Stimulated activated CD4-positive, alpha-beta T cell treated with anti-CD3 and anti-CD28 coated beads, Interleukin-4, amount 100 ng/mL, for 4 hours (primary cell): ENCODE measurements at places on chromosomes 1 and 21.

DNA sequence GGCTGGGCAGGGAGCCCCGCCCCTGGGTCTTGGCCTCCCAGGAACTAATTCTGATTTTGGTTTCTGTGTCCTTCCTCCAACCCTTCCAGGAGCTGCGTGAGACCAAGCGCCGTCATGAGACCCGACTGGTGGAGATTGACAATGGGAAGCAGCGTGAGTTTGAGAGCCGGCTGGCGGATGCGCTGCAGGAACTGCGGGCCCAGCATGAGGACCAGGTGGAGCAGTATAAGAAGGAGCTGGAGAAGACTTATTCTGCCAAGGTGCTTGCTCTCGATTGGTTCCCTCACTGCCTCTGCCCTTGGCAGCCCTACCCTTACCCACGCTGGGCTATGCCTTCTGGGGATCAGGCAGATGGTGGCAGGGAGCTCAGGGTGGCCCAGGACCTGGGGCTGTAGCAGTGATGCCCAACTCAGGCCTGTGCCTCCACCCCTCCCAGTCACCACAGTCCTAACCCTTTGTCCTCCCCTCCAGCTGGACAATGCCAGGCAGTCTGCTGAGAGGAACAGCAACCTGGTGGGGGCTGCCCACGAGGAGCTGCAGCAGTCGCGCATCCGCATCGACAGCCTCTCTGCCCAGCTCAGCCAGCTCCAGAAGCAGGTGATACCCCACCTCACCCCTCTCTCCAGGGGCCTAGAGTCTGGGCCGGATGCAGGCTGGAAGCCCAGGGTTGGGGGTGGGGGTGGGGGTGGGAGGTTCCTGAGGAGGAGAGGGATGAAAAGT lies 18.5 kb upstream of the SEMA4A start:
- DNase-seq: no peak

GRCh38 chr1:36123356-36123755 lies 1.7 kb downstream of the COL8A2 start:
- DNase-seq: no peak

- no peak for DNase-seq
Observed at GRCh38 chr1:203858055-203858454, 3.3 kb upstream of the SNRPE start.

DNA sequence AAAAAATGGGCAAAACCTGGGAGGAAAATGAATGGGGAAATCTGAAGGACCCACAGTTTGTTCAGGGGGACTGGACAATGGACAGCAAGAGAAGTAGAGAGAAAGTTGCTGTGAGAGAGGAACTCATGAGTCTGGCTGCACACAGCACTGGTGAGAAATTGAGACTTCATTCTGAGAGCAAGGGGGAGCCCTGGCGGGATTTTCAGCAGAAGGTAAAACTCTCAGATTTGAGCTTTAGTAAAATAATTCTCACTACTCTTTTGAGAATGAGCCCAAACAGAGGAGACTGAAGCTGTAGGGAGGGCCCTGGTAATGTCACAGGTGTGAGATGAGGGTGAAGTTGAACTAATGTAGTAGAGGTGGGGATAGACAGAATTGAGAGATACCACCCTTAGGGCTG lies 438.6 kb downstream of the OMA1 start:
- no peak for DNase-seq

DNA sequence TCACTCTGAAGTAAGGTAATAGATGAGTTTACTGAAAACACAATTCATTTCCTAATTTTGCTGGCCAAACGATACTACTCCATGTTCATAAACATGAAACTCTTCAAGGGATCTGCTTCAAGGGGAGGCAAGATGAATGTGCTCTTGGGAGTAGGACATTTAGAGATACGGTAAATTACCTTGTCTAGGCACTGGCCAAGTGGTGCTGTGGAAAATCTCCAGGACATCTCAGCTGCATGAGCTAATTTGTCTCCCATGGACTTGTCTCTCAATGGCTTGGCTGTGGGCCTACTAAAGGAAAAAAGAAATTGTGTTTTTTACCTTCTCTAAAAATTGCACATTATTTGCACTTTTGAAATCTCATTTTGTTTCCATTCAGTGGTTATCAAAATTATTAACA lies 780.6 kb downstream of the LTN1 start:
- DNase-seq: no peak

DNA sequence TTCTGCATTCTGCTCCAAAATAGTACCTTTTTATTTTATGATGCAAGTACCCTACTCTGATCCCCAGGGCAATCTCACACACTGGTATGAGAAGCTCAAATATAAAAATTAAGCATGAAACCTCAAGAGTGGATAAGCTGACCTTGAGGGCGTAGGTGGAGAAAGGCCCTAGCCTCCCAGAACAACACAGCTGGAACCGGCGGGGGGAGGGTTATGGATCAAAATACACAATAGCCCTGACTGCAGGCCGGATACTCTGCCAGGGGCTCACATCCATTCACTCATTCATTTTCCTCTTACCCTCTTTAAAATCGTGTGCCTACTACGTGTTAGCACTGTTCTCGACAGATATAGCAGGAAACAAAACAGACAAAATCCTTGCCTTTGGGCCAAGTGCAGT lies 32.8 kb upstream of the ECE1 start:
- no peak for DNase-seq

DNA sequence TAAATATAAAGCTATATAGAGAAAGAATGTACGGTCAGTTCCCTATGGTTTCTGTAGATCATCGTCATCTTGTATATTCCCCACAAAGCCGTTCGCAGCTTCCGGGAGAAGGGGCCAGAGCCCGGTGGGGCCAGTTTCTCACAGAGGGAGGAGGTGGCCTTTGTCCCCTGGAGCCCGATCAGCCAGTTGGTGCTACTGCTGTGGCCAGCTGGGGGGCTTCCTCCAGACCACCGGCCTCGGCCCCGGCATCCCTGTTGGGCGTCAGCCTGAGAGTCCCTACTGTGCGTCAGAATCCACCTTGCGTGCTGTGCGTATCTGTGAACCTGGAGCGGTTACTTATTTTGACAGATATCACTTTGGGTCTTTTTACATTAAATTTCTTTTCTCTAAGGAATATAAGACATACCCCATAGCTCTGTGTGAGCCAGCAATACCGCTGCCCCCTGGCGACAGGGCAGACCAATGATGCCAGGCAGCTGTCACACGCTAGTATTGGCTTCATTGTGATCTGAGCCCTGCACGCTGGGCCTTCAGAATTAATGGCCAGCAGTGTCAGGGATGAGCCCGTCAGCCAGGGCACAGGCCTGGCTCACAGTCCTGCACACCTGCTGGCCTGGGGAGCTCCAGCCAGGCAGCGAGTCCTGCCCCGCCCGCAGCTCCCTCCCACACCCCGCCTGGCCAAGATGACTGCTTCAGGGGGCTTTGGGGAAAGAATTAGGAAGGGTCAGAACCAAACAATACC lies 145.9 kb downstream of the PGBD5 start:
- no peak for DNase-seq

GRCh38 chr1:75742047-75742625 lies 17.6 kb downstream of the ACADM start:
- DNase-seq: no peak

- no peak for DNase-seq
Observed at GRCh38 chr1:201861448-201861847, 27.2 kb upstream of the SHISA4 start.
